ENCODE measurements at places on chromosomes 12 and 14. TPM values are rescaled to one million over a fixed set of nuclear protein-coding genes. Genes with fewer than 3 reads are reported as not detected.

- DNase-seq, result no peak
Observed at GRCh38 chr12:69988481-69989321, 163.7 kb downstream of the MYRFL start.

- no peak for DNase-seq
Observed at GRCh38 chr14:105140581-105140980, 28.0 kb downstream of the JAG2 start.

DNA sequence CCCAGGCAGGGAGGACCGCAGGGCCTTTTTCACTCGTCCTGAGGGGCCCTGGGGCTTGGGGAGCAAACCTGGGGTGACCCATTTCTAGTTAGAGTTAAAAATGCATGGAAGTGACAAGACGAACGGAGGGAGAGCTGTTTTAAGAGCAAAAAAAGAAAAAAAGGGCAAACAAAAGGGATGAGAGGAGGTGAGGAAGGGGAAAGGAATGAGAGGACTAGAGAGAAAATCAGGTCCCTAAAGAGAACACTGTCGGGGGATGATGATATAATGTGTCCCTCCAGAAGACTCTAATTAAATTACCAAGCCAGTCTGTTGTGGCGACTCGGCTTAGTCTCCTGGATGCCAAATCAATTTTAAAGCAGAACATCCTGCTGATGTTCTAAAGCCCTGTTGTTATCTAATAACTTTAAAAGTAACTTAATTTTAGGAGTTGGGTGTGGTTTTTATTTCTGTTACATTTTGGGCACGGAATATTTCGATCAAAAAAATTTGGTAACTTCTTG, 1.1 kb downstream of the ANO6 start:
- DNase-seq, result no peak

- DNase-seq, result no peak
Observed at GRCh38 chr14:99513183-99513694, 32.0 kb downstream of the CCNK start.

DNA sequence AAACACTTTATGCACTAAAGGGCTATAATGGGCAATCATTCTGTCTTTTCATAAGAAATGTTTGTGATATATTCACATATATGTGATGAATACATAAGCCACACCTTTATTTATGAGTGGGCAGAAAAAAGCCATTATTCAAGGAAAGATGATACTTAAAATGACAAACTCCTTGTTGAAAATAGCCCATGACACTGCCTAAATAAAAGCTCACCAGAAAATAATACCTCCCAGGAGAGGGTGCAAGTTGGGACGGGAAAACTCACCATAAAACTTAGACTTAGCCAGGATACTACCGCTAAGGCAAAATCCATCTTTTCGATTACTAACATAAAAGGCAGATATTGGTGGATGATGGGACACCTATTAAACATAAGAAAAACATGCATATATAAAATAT, 35.8 kb upstream of the BBS10 start:
- no peak for DNase-seq

DNA sequence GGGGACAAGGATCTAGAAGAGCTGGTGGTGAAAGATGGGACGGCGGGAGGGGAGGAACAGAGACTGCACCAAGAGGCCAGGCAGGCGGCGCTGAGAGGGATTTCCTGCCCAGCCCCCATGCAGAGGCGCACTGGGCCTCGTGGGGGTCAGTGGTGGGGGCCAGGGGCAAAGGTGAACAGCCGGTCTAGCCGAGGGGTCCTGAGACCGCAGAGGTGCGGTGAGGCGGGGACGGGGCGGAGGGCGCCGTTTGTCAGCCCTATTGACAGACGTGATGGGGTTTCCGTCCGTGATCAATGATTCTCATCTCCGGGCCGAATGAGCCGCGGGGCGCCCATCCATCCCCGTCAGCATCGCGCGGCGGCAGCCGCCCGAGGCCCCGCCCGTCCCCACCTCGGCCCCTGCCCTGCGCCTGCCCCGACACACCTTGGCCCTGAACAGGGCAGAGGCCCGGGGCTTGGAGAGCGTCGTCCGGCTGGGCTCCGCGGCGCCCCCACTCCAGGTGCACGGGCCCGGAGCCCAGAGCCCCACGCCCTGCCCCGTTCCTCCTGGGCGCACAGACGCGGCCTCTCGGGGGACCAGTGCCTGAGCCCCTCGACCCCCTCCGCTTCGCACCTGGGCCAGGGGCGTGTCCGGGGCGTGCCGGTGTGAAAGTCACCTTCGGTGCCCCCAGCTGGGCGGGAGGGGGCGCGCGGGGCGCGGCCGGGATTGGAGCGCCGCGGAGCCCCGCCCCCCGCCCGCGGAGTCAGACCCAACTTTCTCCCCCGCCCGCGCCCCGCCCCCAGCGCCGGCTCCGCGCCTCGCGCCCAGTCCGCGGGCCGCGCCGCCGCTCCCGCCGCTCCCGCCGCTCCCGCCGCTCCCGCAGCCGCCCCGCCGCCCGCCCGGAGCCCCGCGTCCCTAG, at the start of gene NXPH4:
NXPH4 (plus strand) TSS at position 781 of the 898 bp plus-strand sequence. CDS start 176 bp downstream, outside the sequence.
- peak; percentile 98 for DNase-seq

DNA sequence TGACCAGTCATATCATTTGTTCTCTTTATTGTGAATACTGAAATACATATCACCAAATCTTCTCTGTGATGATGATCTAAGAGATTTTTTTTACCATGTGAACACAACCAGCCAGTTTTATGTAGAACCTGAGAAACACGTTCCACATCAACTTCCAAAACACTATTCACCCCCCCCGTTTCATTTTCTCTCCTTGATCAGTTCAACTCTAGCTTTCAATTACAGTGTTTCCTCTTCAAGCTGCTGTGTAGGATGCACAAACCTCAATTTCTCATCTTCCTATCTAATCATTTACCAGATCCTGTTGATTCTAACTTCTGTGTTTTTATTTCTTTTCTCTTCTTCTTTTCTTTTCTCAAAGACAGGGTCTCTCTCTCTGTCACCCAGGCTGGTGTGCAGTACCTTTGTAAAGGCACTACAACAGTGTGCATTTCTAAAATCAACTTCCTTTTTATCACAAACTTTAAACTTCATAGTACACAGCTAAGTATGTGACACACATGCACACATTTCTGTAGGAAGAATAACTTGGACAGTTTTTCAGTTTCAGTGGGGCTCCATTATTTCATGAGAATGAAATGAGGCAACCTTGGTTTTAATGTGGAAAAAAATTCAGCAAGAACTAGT, 149.9 kb upstream of the FBXO33 start:
- DNase-seq, result no peak

DNA sequence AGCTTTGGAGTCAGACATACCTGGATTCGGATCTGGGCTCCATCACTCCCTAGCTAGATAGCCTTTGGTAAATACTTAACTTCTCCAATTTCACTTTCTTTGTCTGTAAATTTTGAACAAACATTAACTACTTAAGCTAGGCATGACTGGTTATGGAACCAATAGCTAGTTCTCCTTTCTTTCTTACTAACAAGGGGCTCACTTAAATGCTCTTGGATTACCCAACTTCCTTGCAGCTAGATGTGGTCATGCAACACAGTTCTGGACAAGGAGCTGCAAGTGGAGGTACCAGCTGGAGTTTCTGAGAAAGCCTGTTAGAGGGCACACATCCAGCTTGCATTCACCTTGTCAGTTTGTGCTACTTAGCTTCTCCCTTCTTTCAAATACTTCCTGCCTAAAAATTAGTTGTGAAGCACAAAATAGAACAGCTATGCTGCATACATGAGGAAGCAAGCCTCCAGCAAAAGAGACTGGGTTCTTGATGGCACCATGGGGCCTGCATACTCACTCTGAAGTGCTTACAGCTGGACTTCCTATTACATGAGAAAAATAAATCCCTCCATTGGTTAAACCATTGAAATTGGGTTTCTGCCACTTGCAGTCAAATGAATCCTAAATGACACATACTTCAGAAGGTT, 210.1 kb upstream of the EEA1 start:
- DNase-seq, result no peak

- no peak for DNase-seq
Observed at GRCh38 chr12:89678225-89678624, 30.4 kb downstream of the ATP2B1 start.

DNA sequence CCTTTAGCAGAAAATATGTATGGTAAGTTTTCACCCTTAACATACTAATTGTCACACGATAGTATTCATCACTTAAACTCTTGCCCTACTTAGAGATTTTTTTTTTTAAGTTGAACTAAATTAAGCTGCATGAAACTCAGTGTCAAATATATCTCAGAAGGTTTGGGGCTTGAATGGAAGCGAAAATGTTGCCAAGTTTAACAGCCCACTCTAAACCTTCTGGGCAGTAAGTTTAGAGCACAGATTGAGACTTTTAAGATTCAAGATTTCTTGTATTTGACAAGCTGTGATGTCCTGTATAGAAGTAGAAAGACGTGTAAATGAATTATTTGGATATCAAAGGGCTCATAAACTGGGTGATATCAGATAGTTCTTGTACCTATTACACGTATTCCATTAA, 287.3 kb upstream of the FLRT2 start:
- DNase-seq, result no peak

TEX22 gene
- 0.42 TPM for total RNA-seq

AMN gene
- 0.92 TPM for total RNA-seq

SLC10A1 gene
- total RNA-seq, result not detected
